WTC11 (cell line): ENCODE measurements at places on chromosomes 11 and 22. TPM values are rescaled to one million over a fixed set of nuclear protein-coding genes. Genes with fewer than 3 reads are reported as not detected.
A peak's percentile ranks its signal among the peaks of the same experiment; 100 is the strongest.

DNA sequence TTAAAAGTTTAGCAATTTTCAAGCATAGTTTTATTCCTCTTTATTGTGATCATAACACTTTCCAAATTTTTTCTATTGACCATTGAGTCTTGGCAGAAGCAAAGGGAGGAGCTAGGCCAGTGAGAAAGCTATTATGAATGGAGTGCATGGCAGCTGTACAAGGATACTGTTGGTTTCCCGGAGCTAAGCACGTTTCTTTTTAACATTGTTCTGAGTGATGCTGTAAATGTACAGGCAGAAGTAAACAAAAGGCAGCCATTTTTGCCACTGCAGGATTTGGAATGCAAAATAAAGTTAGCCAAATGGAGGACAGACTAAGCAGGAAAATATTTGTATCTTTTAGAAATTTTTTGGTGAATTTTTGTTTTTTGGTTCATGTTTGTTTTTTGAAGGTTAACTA, 16.2 kb downstream of the CBL start:
- DNase-seq = no peak

DNA sequence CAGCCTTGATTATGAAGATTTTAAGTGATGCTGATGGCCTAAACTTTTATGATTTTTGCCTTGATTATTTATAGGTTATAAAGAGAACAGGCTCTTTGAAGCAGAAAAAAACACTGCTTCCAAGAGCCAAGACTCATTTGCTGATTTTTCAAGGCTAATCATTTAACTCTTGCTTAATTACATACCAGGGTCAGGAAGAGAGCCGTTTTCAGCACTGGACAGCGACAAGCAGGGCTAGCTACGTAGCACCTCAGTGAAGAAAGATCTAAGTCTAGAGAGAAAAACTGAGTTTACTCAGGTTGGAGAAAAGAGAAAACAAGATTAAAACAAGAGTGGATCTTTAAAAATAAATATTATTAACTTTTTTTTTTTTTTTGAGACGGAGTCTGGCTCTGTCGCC, 615.4 kb upstream of the B3GAT1 start:
- peak; percentile 70 for DNase-seq

GRCh38 chr11:13334034-13334786, 56.6 kb downstream of the BMAL1 start:
- no peak for DNase-seq

DNA sequence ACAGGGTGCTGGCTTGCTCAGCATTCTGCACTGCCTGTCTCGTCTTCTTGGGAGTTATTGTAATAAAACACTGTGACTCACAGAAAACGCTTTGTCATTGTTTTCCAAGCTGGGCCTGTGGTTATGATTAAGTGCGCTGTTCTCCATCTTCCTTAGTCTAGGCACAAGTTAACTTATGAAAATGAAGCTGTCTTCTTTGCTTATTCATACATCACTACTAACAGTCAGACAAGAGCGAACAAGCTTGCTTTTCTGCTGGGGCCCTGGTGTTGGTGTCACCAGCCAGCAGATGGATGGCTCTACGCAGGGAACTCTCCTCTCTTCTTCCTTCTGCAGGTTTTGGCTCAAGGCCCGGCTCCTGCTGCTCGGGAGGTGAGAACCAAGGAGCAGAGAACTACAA, 380.1 kb upstream of the SYN3 start:
- no peak for DNase-seq

- no peak for DNase-seq
These were observed 6.6 kb downstream of the RNF121 start for GRCh38 chr11:71935338-71935925.

DNA sequence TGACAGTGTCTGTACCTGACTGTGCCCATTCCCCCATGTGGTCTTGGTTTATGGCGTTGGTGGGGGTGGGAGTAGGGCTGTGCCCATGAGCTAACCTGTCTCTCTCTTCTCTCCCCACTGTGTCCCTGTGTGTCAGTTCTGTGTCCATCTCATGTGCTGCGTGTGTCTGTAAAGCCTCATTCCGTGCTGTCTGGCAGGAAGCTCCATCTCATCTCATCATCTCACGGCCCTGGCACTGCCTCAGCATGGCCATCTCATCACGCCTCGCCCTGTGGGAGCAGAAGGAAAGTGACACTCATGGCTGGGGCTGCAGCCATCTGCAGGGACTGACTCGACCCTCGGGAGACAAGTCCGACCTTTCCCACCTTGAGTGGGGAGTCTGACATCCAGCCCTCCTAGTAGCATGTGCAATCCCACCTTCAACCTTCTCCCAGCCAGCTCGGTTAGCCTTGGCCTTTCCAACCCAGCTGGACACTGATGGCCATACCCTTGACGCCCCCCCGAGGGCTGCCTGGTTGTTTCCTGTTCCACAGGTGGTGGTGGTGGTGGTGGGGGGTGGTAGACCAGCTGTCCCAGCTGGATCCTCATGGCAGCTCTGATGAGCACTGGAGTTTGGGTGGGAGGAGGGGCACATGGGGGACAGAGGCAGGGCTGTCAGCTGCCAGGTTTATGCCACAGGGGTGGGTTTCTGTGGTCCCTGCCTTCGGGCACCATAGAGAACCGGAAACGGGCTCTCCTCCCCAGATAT, 19.0 kb downstream of the MYO18B start:
- no peak for DNase-seq

DNA sequence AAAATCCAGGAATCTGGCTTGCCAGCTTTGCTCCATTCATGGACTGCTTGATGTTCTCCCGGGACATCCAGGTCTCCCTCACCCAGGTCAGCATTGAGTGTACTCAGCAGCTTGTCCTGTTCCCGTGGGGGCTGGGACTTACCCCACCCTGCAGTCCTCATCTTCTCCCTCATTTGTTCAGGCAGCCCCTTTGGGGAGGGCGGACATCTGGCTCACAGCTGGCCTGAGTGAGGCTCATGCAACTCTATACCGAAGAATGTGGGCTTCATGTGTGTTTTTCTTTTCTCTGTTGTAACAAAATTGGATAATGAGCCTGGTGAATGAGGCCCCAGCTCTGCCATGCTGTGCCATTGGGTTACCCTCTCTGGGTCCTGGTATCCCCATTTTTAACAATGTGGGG, 227.7 kb upstream of the TENM4 start:
- DNase-seq = no peak

GRCh38 chr11:68411501-68411991, 49.0 kb upstream of the PPP6R3 start:
- DNase-seq = no peak

- no peak for DNase-seq
These were observed 32.0 kb downstream of the TRIM66 start for GRCh38 chr11:8650401-8650990.

DNA sequence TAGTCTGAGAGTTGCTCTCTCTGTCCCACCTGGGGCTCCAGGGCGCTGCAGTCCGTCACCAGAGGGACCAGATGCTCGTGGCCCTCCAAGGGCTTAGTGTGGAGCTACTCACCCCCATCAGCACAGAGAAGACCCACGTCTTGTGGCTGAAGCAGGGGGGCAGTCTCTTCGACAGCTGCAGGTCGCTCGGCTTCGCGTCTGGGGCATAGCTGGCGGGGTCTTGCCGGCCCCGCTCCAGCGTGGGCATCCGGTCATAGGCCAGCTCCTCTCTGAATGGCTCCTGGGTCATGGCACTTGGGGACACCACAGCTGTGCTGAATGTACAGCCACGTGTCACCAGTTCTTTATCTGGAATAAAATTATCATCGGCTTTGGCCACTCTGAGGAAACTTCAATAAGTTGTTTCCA, 608 bp downstream of the MLC1 start:
- no peak for DNase-seq

- peak; percentile 60 for DNase-seq
These were observed 64.8 kb downstream of the IGF2 start for GRCh38 chr11:2074266-2074825.

DNA sequence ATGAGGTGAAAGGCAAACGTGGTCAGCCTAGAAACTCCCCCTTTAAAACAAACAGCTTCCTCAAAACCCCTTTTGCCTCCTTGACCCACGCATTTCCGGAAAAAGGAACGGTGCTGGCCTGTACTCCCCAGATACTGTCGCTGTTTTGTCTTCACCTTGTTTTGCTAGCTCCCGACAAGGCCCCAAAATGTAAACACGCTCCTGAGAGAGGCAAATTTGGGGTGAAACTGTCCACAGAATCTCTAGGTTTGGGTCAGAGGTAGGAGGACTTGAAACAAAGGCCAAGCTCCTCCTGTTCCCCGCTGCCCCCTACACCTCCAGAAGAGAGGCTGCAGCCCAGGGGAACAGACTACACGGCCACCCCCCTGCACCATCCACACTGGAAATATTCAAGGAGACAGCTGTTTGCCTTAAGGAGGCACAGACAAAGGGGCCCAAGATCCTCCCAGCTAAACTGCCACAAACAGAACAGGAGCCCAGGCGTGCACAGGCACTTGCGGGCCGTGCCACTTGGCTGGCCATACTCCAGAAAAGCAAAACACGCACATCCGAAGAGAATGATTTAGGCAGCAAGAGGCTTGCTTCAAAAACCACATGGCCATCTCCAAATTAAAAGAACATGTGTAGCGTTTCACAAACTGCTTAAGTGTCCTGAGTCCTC, 160.5 kb upstream of the GRK3 start:
- DNase-seq = no peak

- DNase-seq = no peak
These were observed 868.0 kb downstream of the METTL15 start for GRCh38 chr11:28976012-28976800.

GRCh38 chr11:105641433-105641832, 31.6 kb downstream of the GRIA4 start:
- DNase-seq = no peak

DNA sequence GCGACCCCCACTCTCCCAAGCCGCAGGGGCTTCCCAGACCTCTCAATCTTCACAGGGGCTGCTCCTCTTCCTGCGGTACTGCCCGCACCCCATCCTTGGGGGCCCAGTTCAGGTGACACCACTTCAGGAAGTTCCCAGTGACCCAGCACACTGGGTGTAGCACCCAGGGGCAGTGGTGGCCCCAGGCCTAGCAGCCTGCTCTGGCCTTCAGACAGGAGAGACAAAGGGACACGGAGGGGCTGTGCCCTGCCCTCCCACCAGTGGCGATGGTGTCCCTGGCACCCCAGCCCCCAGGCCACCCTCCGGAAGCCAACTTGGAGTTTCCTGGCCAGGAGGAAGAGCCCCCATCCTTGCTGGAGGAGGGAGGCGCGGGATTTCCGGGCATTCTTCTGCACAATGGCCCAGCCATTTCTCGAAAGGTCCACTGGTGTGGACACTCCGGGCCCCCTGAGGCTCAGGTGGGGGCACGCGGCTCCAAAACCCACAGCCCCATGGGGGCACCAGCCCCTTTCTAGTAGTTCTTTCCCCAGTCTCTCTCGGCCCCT, 978 bp upstream of the CLDN5 start:
- DNase-seq = no peak

- DNase-seq = no peak
These were observed 16.1 kb downstream of the MS4A10 start for GRCh38 chr11:60801194-60801593.

The MS4A15 gene
- 0.09 to 0.41 TPM (median 0.39 TPM) in 3 replicates for total RNA-seq

The GAS2 gene
- 1.8 to 3.0 TPM (median 2.4 TPM) in 3 replicates for total RNA-seq

The DRG1 gene
- 60.4 to 79.2 TPM (median 64.0 TPM) in 3 replicates for total RNA-seq

The C1QTNF4 gene
- total RNA-seq = 9.5 to 10.7 TPM (median 9.5 TPM) in 3 replicates

The STK33 gene
- 13.2 to 16.7 TPM (median 13.3 TPM) in 3 replicates for total RNA-seq

The PATE2 gene
- not detected in 3 replicates for total RNA-seq

The LRRC74B gene
- total RNA-seq = not detected in 3 replicates

The UBQLN3 gene
- total RNA-seq = not detected in 3 replicates

The LMO2 gene
- 1.0 to 3.4 TPM (median 1.4 TPM) in 3 replicates for total RNA-seq

The GRM5 gene
- 0.11 to 0.13 TPM (median 0.11 TPM) in 3 replicates for total RNA-seq

The PIH1D2 gene
- total RNA-seq = 0.71 to 0.85 TPM (median 0.71 TPM) in 3 replicates

The IMMP1L gene
- 24.1 to 29.6 TPM (median 27.4 TPM) in 3 replicates for total RNA-seq
